ENCODE measurements at places on chromosomes 2 and 18.

GRCh38 chr18:12998332-12999060 is 7.3 kb downstream of the CEP192 start:
- no peak for DNase-seq

GRCh38 chr2:75311993-75312392 is 112.7 kb upstream of the TACR1 start:
- DNase-seq: no peak

- DNase-seq: no peak
Observed at GRCh38 chr2:160252278-160252887, 52.3 kb upstream of the ITGB6 start.

DNA sequence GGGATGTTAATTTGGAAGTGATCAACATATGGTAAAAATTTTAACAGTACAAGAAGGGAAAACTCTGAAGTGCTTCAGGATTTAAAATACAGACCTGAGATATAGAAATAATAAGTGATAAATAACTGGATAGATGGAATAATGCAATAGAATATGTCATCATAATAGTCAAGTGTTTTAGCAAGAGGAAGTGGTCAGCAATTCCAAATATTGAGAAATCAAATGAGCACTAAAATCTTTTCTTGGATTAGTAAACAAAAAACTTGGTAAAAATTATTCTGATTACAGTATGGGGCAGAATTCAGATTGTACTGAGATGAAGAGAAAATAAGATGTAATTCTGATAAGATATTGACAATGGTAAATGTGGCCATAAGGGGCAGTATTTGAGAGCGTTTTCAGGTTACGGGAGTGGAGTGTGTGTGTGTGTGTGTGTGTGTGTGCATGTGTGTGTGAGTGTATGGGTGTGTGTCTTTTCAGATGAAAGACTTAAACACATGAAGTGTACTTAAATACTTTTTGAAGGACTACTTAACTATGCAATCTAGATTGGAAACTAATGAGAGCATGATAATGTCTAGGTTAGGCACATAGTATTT is 217.9 kb upstream of the ITGA4 start:
- DNase-seq: no peak

- no peak for DNase-seq
Observed at GRCh38 chr18:8525692-8526091, 83.5 kb upstream of the RAB12 start.

- no peak for DNase-seq
Observed at GRCh38 chr2:159326569-159327255, 40.2 kb upstream of the WDSUB1 start.

DNA sequence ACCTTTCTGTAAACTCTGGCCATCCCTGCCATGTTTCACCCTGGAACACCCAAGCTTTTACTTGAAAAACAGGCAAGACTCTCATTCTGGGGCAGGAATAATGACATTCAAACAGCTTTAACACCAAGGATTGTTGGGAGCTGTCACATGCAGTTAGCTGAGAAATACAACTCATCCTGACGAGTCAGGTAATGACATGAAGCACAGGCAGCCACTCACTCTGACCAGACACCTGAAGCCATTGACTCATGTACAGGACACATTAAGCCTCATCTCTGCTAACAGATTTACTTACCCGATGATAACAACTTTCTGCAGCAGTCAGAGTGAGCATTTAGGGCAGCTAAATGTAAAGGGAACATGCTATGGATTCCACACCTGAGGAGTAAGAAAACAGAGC is 163.1 kb upstream of the PGAP1 start:
- no peak for DNase-seq

DNA sequence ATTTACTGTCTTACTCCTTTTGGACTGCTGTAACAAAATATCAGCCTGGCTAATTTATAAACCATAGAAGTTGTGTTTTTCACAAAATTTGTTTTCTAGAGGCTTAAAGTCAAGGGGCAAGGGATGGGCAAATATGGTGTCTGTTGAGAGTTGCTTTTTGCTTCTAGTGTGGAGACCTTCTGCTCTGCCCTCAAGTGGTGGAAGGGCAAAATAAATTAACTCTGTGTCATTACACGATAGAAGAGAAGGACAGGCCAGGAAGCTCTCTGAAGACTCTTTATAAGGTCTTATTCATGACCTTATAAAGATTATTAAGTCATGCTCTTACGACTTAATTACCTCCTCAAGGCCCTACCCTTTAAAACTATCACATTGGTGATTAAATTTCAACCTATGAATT is 181.2 kb upstream of the LRATD1 start:
- no peak for DNase-seq

- DNase-seq: no peak
Observed at GRCh38 chr2:858646-859045, 92.0 kb upstream of the SNTG2 start.

DNA sequence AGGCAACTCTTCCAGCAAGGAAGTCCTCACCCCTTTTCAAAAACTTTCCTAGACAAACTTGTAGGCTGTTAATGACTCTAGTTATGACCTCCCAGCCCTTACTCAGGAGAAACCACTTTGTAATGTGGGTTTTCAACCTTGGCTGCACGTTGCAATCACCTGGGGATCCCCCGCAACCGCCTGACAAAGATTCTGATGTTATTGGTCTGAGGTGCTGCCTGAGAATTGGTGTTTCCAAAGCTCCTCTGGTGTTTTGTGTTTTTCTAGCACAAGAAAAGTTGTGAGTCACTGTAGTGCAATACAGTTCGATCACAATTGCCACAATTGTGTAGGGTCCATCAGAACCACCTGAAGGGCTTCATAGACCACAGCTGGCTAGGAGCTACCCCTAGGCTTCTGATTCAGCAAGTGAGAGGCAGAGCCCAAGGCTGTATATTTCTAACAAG is 121.6 kb downstream of the SP100 start:
- DNase-seq: no peak

- no peak for DNase-seq
Observed at GRCh38 chr2:240209493-240209892, 69.0 kb upstream of the OTOS start.

GRCh38 chr2:181471783-181472182 is 14.6 kb downstream of the ITGA4 start:
- DNase-seq: no peak

GRCh38 chr2:30425326-30425725 is 21.7 kb upstream of the LCLAT1 start:
- no peak for DNase-seq

DNA sequence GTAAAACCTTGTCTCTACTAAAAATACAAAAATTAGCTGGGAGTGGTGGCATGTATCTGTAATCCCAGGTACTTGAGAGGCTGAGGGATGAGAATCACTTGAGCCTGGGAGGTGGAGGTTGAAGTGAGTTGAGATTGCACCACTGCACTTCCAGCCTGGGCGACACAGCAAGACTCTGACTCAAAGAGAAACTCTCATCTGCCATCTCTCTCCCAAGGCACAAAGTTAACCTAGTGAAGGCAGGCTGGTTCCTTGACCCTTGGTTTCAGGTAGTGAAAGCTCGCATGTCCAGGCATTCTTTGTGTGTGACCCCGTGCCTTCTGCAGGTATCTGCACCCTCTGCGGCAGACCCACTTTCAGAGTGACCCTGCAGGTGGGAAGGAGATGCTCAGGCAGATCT is 100.0 kb downstream of the WDSUB1 start:
- no peak for DNase-seq

GRCh38 chr2:168667156-168667555 is 135.3 kb upstream of the NOSTRIN start:
- DNase-seq: no peak

DNA sequence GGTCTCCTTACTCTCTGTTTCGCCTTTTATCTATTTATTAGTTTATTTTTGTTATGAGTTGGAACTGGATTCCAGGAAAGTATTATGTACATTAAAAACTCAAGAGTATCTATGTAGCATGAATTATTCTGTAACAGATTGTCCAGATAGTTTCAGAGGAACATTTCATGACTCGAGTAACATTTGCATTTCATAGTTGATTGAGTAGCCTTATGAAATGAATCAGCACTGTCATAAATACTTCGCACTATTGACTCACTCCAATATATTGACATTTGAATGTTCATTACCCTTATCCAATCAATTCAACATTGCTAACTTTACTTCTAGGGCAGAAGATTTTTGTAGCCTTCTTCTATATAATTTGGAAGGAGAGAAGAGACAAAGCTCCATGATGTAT is 11.3 kb upstream of the VRK2 start:
- DNase-seq: no peak
